ENCODE measurements at places on chromosomes 6 and 20.

DNA sequence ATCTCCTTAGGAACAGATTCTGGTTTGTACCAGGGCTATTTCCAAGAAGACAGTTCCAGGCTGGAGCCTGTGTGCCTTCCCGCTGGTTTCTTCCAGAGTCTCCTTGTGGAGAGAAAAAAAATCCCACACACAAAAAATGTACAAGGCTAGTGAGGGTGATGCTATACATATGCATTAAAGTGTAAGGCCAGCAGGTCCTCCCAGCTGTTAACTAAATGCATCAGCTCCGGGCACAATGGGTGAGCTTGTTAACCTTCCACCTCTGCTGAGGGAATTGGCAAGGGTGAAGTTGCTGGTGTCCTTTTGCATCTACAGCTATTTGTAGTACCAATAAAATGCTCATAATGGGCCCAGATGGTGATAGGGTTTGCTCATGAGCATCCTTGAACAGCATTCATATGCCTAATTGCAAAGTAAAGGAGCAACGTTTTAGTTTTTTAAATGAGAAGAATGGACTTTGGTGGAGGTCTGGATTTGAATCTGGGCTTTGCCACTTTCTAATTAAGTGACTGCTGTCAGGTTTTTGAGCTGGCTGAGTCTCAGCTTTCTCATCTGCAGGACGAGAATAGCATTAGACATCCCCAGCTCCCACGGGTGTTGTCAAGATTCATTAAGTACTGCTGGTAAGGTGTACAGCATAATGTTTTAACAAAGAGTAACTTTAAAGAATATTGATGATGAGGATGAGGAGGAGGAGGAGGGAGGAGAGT, 361.8 kb downstream of the QKI start:
- DNase-seq, result no peak

DNA sequence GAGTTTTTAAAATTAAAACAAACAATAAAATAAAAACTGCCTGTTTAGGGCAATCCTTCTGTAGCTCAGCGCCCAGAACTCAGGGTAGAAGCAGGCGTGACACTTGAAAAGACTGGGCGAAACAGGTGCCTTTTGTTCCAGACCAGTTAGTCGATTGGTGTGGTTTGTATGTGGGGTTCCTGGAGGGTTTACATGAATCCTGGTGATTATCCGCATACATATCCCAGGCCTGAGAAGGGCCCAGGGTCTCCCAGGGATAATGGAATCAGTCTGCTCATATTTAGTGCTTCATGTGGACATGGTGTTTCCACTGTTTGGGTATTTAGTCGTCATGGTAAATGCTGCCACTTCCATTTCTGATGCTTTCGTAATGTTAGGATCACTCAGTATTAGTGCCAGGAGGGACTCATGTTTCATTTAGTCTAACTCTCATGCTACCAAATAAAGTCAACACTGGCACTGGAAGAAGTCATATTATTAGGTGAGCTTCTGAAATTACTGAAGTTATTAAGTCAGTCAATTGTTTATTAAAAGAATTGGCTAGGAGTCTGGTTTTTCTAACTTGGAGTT, 116.5 kb downstream of the SAMD5 start:
- no peak for DNase-seq

GRCh38 chr20:64119301-64119680, 11.9 kb upstream of the NPBWR2 start:
- DNase-seq, result no peak

GRCh38 chr6:37313723-37314486, 39.9 kb upstream of the RNF8 start:
- no peak for DNase-seq

GRCh38 chr6:149746147-149746946, at the start of gene NUP43:
TSS of gene NUP43 (minus strand) at chr6:149746529. CDS start at chr6:149746495, 34 bp downstream.
- peak; percentile 89 for DNase-seq

DNA sequence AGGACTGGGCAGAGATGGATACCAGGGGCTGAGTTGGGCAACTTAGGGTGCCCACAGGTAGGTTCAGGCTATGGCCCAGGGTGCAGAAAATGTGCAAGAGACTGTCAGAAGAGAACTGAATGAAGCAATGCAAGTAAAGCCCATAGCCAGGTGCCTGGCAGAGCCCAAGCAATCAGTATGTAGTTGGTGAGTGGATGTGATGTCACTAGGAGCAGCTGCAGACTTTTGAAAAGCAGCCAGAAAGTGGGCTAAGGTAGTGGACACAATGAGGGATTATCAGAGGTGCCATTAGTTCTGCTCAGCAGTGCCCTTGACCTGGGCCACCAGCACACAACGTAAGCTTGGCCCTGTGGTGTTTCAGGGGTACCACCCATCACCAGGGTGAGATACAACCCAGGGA, 135.3 kb downstream of the SOBP start:
- no peak for DNase-seq

- no peak for DNase-seq
These were observed 20.0 kb downstream of the TBC1D7 start for GRCh38 chr6:13308332-13308731.

DNA sequence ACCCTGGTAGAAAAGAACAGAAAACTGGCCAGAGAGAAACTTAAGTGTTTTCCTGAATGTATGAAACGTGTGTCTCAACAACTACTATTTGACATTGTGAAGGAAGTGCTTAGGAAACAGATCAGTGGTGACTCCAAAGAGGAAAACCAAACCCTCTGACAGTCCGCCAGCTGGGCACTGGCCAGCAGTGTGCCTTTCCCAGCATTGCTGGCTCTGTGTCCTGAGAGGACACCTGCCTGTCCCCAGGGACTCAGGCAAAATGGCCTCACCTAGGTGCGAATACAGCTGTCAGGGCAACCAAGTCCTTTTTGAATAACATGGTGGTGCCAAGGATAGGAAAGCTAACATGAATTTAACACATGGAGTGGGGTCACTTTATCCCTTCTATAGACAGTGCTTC, 72.5 kb downstream of the NDUFAF5 start:
- no peak for DNase-seq

GRCh38 chr6:118319894-118320649, 228.0 kb upstream of the PLN start:
- DNase-seq, result no peak

Measured in D341Med (cell line).